ENCODE measurements at places on chromosomes 16 and 17.

- DNase-seq, result no peak
These were observed 39.4 kb upstream of the DHX8 start for GRCh38 chr17:43444223-43445008.

DNA sequence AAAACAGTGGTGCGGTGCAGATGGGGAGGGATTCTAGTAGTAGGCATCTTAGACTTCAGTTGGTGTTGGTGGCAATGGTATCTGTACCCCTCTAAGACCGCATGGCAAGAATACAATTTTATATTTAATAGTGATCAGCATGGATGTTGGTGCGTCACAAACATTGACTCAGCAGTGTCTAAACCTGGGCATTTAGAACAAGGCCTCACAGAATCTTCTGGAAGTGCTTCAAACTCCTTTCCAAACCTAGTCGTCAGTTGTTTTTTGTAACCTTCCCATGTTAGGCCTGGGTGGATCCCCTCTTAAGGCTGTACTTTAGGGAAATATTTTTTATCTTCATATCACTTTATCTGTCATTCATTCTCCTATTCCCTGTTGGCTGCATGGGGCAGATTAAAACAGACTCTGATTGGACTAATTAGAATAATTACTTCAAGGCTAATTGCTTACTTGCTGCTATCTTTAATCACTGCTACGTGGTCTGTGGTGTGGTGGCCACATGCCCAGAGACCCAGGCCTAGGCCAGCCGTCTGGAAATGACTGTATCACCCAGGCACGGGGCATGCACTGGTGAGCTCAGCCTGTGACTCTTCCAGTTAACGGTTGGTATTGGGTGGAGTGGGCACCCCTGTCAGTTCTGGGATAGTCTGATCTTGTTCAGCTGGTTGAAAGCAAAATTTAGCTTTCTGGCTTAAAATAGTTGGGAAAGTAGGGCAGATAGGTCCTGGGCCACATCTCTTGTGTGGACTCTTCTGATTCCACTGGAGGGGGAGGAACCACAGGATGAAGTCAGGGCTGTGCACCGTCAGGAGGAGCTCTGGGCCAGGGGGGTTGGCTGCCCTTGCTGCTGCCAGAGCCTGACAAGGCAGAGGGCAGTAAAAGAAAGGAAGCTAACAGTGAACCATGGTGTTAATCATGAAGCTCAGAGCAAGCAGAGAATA lies 4.5 kb downstream of the ALKBH5 start:
- DNase-seq, result no peak

DNA sequence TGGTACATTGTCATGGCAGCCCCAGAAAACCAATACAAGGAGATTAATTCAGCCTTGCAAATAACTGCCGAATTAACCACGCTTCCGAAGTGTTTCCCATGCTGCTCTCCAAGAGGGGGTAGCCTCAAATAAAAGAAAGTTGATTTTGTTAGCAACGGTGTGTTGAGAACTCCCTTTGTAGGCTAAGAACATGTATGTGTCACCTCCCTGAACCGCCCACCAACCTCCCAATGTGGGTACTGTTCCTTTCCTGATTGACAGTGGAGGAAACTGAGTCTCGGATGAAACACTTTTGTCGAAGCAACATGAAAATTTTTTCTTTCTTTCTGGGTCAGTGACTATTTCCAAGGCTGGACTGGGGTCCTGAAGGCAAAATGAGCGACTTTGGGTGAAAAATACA lies 25.1 kb downstream of the CACNG4 start:
- DNase-seq, result no peak

- no peak for DNase-seq
These were observed 3.3 kb downstream of the LRRC36 start for GRCh38 chr16:67329901-67330300.

DNA sequence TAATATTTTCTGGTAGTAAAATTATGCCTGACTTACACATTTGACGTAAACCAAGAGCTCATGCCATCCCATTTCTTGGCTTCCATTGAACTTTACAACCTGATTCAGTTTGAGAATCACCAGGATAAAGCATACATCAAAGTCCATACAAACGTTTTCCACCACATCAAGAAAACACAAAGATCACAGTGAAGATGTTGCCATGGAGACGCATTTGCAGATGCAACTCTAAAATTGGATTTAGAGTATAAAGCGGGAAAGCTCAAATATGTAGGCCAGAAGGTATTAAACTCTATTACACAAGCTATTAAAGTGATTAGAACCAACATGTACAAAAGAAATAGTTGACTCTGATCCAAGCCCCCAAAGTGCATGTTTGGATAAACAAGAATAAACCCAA lies 10.4 kb downstream of the C16orf46 start:
- no peak for DNase-seq

DNA sequence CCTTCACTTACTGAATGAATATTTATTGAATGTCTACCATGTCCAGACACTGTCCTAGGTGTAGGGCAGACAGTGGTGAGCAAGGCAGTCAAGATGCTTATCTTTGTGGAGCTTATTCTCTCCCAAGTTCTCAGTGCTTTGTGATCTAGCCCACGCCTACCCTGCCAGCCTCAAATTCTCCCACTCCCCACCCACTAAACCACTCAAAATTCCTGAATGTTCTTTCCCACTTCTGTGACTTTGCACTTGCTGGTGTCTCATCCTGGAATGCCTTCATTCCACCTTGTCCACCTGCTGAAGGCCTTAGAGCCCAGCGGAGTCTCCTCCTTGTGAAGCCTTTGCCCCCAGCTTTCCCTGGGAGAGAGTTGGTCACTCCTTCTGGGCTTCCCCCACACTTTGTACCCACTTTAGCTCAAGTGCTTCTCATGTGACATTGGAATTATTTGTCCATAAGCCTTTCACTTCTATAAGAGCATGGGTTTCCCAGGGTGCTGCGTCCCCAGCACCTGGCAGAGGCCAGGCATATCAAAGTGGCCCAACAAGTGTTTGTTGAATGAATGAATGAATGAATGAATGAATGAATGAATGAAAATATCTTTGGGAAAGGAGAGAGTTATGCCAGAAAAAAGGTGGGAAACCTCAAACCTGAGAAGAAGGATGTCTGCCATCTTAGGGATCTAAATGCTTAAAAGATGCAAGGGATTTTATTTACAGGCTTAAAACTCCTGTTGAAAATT lies 23.0 kb downstream of the CCDC182 start:
- DNase-seq, result no peak

DNA sequence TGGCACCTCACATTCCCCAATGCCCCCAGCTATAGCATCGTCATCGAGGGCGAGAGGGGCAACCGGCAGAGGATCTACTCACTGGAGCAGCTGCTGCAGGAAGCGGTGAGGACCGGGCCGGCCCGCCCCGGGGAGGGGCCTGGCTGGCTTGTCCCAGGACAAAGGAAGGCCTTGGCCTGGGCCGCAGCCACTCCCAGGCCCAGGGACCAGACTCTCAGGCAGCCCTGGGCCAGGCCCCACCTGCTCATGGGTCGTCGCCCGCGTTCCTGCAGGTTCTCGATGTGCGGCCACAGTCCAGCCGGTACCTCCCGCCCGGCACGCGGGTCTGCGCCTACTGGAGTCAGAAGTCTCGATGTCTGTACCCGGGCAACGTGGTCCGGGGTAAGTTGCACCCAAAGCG lies 53.4 kb downstream of the ACTG1 start:
- DNase-seq, result no peak

- DNase-seq, result peak; percentile 12
These were observed at the start of gene WSCD1 for GRCh38 chr17:6069539-6070429. TSS of gene WSCD1 (plus strand) at chr17:6070379. CDS start at chr17:6080659, 10,280 bp downstream.

GRCh38 chr16:4578961-4579530 lies 22.9 kb downstream of the C16orf96 start:
- no peak for DNase-seq

DNA sequence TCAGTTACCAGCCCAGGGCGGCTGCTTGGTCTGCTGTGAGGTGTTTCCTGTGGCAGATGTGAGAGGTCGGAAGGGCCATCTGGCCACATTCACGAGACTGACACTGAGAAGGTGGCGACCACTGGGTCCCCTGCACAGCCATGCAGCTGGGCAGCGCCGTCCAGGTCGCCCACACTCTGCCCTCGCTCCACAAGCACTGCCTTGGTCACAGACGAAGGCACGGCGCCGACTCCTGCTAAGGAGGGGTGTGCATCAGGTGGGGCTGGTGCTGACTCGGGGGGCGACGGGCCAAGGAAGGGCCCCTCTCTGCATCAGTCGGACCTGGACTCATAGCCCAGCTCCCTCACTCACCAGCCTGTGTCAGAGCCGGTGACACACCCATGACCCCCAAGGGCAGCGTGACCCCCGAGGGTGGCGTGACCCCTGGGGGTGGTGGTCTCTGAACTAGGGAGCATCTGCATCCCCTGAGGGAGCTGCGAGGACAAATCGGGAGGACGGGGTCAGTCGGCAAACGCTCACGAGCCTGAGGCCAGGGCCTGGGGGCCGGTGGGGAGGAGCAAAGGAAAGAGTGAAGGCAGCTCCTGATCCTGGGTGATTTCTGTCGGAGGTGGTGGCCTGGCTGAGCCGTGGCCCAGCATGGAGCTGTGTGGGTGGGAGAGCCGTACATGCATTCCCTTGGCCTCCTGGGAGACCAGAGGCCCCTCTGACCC lies 30.4 kb downstream of the NME3 start:
- no peak for DNase-seq

- no peak for DNase-seq
These were observed 821.5 kb downstream of the CDH8 start for GRCh38 chr16:61214780-61215179.

- DNase-seq, result no peak
These were observed 1472.4 kb upstream of the GOT2 start for GRCh38 chr16:60206516-60206915.

GRCh38 chr16:3980253-3981111 lies 100.0 kb upstream of the CREBBP start:
- no peak for DNase-seq

DNA sequence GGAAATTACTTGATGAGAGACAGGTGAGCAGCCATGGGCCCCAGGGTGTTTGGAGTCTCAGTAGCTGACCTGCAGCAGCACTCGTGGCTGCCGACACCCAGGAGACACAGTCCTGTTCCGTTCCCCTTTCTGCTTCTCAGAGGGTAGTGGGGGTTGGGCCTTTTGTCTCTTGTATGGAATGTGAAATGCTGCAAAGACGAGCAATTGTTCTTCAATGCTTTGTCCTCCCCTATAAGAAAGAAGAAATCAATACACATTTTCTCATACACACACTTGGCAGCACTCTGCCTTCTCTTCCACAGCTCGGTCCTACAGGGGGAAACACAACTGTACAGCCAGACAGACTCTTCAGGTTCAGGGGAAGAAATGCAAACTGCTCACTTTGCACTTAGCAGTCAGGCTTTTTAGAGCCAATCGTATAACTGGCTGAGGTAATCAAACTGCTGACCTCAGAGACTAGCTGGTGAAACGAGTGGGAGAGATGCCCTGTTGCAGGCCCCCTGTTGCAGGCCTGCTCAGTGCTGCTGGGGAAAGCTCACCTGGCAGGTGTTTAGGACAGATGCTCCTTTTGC lies 96.7 kb downstream of the AATF start:
- DNase-seq, result no peak

DNA sequence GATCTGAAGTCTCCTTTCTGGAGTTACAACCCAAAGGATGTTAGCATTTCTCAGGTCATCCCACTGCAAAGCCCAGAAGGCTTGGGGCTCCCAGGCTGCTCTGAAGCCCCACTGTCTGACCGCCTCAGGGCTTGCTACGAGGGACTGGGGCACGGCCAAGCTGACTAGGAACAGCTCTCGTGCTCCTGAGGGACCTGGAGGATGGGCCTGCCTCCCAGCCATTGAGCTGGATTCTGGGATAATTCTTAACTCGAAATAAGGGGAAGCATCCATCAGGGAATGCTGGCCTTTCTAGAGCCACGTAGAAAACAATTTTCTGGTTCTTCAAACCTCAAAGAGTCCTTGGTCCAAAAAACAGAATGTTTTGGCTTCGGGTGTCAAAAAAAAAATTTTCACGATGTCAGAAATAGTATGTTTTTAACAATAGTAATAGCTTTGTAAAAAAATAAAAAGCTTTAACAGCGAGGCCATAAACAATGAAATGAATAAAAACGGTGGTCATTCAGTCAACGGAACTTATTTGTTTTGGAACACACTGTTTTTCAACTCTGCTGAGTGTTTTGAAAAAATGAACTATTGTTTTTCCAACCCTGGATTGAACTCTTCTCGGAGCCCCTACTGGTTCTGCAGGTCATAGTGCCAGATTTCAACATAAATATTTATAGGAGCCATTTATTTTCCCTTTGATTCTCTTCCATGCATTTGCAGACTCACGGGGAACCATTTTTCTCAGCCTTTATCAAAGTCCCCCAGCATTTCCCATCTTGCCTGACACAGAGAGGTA lies 16.4 kb upstream of the HERPUD1 start:
- DNase-seq, result no peak

GRCh38 chr16:57585051-57585687 lies 42.7 kb downstream of the ADGRG5 start:
- no peak for DNase-seq

GRCh38 chr17:55531053-55531728 lies 19.9 kb upstream of the SMIM36 start:
- DNase-seq, result no peak

- no peak for DNase-seq
These were observed 2.4 kb upstream of the TBX21 start for GRCh38 chr17:47730681-47731080.

DNA sequence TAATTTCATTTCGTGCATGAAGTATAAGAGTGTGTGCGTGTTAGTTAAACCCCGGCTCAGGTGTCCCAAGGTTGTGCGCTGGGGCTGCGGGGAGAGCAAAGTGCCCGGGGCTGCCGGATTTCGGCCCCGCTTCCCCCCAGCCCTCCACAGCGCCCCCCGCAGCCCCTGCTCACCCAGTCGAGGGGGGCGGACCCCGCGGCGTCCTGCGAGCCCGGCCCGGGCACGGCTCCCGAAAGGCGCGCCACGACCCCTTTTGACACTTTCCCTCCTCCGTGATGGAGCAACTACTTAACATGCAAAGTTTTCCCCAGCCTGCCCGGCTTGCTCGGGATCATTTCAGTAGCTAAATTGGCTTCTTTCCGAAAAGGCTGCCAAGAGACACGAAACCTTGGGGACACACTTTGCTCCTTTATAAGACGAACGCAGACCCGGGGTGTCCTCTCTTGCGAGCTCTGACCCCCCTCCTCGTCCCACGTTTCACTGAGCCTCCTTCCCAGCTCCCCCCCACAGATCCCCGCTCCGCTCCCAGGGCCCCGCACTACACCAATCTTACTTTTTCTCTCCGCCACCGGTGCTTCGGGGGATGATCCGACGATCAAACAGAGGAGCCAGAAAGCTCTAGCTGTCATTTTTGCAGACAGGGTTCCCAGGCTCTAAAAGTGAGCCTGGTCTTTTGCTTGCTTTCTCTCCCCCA lies 552 bp downstream of the C17orf58 start:
- DNase-seq, result no peak

DNA sequence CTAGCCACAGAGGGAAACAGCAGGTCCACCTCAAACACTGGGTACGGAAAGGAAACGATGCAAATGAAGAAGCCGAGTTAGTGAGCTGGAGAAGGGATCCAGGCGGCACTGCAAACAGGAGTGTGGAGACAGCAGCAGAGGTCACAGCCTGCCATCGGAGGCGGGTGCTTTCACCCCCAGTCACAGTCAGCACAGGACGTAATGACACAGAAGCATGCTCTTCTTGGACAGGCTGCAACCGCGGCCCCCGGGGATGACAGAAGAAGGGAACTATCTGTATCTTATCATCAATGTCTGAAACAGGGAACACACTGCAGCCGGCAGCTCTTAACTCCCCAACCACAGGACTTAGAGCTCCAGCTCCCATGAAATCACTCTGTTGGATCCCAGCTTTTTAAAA lies 16.1 kb upstream of the SLC38A8 start:
- no peak for DNase-seq

Data from germinal center (tissue), 1 donor.